ENCODE measurements at places on chromosomes 3 and 15.

- no peak for DNase-seq
Observed at GRCh38 chr3:173796405-173796804, 398.9 kb downstream of the NLGN1 start.

- no peak for DNase-seq
Observed at GRCh38 chr3:8529738-8530525, 28.3 kb downstream of the LMCD1 start.

DNA sequence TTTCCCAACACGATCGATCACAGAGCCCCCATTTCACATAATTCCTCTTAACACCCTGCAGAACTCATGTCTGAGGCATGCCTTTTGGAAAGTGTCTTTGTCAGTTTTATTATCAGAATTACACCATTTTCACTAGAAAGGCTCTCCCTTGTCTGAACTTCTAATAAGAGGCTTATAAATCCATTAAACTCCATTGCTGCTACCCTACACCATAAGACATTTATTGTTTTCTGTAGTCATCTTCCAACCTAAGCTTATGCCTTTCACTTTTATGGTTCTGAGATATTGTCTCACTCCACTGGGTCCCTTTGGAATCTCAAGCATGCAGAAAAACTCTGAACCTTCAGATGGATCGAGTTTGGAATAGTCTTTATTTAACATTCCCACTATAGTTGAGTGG, 50.2 kb upstream of the TPM1 start:
- no peak for DNase-seq

GRCh38 chr15:62257996-62258521, 93.0 kb upstream of the C2CD4B start:
- no peak for DNase-seq

DNA sequence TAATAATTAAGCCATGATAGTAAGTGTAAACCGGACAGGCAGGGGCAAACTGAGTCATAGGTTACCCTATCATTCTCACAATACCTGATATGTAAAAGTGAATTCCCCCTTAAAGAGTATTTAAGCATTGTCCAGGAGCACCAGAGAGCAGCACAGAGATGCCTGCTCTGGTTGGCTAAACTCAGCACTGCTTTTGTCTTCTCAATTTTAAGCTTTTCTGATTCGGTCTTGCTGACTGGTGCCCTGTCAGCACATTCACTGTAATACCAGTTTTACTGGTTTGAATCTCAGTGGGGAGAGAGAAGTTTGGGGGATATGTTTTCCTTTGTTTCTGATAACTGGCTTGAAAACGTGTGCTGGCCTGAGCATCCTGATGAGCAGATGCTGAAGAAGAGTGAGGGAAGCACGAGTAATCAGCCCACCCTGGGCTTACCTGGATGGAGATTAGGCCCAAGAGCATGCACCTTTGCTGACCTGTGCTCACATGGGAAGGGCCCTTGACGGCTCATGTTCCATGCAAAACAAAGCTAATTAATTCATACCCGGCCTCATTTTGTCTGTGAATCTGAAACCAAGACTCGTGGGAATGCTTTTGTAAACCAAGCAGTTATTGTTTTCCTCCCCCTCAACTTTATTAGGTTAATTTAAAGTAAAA, 208.5 kb upstream of the MRPL3 start:
- no peak for DNase-seq

DNA sequence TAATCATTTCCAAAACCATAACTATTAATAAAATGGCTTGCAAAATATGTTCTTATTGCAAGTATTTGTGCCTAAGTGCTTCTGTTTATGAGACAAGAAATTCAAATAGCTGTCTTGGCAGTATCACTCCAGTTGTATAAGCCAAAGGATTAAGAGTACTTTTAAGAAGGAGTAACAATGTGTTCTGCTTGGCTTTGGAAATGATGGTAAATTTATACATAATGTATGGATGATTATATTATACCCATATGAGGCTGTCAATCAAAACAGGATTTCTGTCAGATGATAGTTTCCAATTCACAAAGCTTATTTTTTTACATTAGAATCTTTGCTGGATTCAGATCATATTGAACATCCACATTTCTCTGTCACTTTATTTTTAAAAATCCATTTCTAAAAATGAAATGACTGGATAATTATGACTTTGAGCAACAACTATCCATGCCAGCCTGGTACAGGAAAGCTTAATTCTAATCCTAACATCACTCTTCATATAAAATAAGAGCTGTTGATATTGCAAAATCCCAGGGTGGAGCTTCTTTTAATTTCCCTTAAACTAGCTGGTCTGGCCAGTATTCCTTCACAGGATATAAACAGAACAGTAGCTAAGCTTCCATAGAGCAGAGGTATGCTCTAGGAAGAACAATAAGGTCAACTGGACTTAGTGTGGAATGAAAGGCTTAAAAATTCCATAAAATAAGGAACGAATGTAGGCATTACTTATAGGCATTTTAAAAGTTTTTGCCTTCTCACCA, 30.0 kb upstream of the ZNF280D start:
- DNase-seq = no peak

- peak; percentile 65 for DNase-seq
Observed at GRCh38 chr15:35545316-35545823, 595 bp downstream of the DPH6 start.

DNA sequence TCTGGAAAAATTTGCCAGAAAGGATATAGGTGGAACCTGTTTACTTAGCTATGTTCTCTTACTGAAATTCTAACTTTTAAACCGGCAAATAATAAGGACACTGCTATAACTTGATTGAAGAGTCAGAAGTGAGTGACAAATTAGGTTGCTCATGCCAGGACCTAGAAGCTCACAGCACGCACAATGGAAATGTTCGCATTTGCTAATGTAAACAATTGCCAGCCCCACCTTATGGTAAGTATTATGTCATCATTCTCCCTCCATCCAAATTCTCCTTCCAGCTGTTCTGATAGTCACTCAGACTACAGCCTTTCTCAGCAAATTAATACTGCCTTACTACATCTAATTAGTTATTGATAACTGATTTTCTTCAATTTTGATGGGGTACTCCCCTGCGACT, 4.8 kb upstream of the STXBP5L start:
- DNase-seq = no peak

DNA sequence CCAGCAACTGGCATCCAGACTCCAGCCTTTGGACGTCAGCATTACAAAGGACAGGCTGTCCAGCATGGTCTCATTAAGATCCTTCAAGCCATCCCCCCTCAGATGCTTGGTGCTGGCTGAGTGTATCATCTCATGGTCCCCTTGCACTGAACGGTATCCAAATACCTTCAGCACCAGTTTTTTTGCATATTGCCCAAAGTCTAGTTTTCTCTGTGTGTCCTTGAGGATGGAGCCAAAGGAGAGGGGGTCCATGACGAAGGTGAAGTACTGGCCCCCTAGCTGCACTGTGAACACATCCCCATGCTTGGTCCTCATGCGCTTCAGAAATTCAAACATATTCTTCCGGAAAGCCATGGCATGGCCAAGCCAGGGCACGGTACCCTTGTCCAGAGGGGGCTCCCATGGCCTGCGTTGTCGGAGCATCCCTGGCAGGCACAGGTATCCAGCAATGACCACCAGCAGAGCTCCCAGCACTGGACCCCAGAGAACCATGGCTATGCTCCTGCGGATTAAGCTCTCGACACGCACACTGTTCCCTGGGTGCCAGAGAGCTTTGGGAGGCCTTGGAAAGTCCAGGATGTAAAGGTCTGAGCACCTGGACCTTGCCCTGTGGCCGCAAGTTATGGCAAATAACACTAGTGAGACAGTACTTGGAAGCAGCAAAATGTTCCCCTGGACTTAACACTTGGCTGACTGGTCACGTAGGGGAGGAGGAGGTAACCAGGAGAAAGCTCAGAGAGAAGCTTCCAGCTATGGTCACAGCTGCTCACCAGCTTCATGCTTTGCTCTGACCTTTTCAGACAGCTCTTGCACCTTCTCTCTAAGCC, at the start of gene CYP8B1:
TSS of gene CYP8B1 (minus strand) at position 555 of the 827 bp plus-strand sequence. CDS start at position 492, 63 bp downstream.
- DNase-seq = no peak

GRCh38 chr3:33942483-33943150, 144.2 kb downstream of the PDCD6IP start:
- DNase-seq = no peak

GRCh38 chr15:73375012-73375411, 6.3 kb upstream of the HCN4 start:
- no peak for DNase-seq

GRCh38 chr15:100879464-100880138, at the start of gene ALDH1A3:
Gene ALDH1A3 (plus strand): TSS chr15:100879831. CDS start chr15:100879908, 77 bp downstream.
- peak; percentile 87 for DNase-seq

GRCh38 chr3:15043408-15044171, 21.5 kb downstream of the MRPS25 start:
- DNase-seq = no peak
